ENCODE measurements at places on chromosomes 12 and 14.

DNA sequence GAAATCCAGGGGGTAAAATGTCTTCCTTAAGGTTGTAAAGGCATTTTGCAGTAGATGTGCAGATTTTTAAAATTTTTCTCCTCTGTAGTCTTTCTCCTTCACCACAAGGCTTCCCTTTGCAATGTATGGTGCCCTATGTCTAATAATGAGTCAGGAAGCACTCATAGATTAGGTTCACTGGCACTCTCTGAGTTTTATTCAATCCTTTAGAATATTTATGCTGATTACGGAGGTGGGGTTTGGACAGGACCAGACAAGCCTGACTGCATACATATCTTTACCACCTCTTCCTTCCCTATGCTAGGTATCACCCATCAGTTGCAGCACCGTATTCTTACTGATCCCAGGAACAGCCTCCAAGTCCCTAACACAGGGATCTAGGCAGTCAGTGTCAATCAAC lies 99.5 kb downstream of the NEDD1 start:
- DNase-seq: no peak

DNA sequence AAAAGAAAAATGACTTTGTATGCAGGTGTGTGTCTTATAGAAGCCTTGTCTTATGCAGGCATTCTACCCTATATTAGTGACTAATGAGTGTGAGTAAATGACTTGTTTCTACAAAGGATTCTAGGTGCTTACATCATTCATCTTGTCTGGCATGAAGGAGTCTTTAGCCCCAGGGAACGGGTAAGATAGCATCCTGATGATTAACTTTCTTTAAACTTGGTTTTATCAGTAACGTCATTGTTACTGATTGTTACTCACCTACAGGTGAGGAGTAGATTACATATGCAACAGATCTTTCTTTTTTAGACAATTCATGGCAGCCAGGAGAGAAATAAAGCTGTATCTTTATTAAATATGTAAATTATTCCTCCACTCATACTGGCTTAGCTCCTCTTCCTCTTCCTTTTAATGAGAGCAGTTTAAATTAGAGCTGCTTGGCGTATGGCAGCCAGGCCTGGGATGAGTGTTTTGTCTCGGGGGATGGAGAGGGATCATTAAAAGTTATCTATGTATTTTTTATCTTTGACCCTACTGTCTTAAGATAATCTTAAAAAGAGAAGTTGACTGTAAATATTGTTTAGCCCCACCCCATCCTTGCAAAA lies 57.2 kb upstream of the ATP2A2 start:
- DNase-seq: no peak

DNA sequence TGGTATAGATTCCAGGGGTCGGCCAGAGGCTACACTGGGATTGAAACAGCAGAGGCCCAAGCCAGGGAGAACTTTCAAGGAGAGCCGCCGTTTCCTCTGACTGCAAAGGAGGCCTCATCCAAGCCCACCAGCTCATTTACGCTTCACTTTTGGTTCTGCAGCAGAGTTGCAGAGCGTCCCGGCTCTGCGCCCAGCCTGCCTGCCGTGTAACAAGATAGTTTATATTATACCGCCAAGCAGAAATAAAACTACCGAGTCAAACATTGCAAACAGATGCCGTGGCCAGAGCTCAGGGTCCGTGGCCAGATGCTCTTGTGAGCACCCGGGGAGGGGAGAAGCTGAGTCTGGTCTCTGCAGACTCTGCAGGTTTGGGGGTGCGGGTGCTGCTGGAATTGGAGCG lies 60.7 kb upstream of the TBX3 start:
- DNase-seq: no peak

DNA sequence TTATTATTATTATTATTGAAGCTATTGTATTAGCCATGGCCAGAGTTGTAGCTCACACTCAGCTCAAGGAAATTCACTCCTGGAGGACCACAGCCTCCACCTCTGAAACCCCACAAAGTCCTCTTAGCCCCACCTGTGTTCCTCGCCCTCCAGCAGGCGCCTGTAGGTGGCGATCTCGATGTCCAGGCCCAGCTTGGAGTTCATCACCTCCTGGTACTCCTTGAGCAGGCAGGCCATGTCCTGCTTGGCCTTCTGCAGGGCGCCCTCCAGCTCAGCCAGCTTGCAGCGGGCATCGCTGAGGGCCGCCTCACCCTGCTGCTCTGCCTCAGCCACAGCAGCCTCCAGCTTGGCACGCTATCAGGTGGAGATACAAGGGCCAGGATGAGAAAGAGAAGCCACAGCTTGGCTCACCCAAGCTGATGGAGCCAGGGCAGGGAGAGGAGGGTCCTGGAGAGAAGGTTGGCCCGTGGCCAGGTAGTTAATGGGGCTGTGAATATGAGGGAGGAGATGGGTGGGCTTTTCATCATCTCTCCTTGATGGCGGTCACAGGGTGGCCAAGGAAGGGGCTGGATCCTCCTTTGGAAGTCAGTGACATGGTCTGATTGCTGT lies 5.1 kb downstream of the KRT85 start:
- DNase-seq: no peak

DNA sequence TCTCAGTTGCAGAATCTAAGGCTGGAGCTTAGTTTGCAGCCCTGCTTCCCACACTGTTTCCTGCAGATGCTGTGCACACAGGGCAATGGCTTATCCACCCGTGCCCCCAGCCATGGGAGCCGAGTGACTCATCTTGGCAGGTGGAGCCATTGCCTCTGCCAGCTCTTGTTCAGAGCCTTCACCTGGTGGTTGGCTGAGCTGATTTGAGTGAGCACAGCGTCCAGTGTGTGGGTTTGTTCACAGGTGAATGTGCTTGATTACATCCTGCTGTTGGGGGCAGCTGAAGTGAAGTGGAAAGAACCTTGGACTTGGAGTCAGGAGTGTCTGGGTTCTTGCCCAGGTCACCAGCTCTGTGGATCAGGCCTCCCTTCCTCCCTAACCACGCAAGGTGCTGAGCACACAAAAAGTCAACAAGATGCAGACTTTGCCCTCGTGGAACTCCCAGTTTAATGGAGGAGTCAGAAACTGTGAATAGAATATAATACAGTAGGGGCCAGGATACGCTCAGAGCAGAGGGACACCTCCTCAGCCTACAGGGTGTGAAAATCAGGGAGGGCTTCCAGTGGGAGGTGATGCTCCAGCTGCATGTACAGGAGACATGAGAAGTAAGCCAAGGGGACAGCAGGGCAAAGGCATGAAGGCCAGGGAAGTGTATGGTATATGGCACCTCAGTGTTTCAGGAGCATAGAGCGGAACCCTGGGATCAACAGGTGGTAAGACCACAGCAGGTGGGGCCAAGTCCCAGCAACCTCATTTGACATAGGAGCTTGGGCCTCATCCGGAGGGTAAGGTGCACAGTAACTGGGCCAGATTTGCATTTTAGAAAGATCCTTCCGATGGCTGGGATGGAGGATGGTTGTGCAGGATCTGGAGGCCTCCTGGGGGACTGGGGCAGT lies 22.8 kb downstream of the JDP2 start:
- DNase-seq: no peak

GRCh38 chr12:127811988-127812387 lies 455.0 kb upstream of the TMEM132C start:
- DNase-seq: no peak

Measured in stimulated activated CD8-positive, alpha-beta memory T cell treated with anti-CD3 and anti-CD28 coated beads, Interleukin-4, amount 100 ng/mL, for 4 hours (primary cell).